Stimulated activated CD8-positive, alpha-beta memory T cell treated with anti-CD3 and anti-CD28 coated beads, Interleukin-15, amount 100 ng/mL, for 1 hour (primary cell): ENCODE measurements at places on chromosomes 1 and 21.

DNA sequence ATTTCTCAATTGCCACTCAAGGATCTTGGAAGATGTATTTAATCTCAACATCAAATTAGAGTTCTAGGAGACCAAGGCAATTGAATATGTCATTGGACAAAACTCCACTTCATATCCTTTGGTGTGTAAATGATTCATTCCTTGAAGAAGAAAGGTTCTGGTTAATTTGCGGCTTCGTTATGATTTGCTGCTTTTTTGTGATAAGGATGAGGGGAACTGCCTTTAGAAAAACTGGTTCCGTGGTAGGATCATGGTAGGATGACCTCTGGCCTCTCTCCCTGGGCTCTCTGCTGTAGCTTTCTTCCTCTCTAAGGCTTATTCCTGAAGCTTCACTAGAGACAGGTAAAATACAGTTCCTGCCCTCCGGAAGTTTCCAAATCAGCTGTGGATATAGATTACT is 51.5 kb upstream of the ERRFI1 start:
- no peak for DNase-seq

DNA sequence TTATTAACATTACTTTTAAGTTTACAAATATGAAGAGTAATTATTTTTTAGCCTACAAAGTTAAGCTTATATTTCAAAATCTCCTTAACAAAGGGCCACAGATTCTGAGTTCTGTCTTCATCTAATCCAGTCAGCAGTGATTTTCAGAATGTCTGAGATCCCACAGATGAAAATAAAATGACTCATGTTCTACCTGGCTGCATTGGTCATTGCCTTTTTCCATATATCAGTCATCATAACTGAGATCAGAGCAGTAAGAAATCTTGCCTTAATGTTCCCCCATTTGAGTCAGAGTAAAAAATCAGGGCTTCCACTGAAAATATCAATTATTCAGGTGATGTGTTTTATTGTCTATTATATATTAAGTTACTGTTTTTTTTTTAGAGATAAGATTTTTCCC is 416.1 kb downstream of the MRPL39 start:
- no peak for DNase-seq

GRCh38 chr1:98103617-98104285 is 182.9 kb upstream of the DPYD start:
- no peak for DNase-seq

- no peak for DNase-seq
Observed at GRCh38 chr1:23403038-23403336, 21.6 kb downstream of the TCEA3 start.

- no peak for DNase-seq
Observed at GRCh38 chr1:150650193-150650592, 20.8 kb upstream of the ENSA start.

DNA sequence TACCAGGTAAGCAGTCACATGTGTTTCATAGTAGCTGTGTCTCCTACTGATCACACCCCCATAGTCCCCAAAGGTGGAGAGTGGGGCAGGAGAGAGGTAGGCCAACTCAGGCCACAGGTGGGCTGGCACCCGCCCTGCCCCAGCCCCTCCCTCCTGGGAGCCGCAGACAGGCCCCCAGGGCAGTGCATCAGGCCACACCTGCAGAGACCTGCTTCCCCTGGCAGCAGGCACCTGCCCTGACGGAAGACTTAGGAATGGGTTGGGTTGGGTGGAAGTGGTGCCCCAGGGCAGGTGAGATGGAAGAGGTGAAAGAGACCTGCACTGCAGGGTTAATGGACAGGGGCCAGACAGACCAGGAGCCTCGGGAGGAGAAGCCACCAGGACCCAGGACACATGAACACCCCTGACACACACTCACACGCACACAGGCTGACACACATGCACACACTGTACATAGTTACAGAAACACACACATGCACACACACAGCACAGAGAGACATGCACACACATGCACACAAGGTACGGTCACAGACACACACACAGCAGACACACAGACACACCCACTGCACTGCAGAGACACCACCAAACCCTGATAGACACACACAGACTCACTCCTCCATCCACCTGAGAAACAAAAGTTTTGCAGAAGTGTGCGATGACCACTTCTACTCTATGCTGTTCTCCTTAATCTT is 1.7 kb upstream of the COL18A1 start:
- no peak for DNase-seq

DNA sequence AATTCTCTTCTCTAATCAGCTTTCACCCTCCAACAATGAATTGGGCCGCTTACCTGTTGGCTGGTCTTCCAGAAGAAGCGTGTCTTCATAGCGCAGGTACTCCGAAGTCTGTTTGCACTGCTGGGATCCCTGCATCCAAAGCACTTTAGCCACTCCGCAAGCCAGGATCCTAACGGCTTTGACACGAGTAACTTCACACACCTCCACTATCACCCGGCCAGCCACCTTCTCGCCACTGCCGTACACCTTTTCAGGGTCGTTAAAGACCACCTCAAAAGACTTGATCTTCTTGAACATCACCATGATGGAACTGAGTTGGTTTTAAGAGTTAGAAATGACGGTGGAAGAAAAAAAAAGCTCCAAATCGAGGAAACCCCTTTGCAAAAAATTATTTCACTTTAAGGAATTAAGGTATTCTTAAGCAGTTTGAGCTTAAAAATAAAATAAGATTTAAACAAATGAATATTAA is 381 bp downstream of the TXNIP start:
- no peak for DNase-seq

- no peak for DNase-seq
Observed at GRCh38 chr1:1677718-1678580, 14.6 kb downstream of the SLC35E2B start.

DNA sequence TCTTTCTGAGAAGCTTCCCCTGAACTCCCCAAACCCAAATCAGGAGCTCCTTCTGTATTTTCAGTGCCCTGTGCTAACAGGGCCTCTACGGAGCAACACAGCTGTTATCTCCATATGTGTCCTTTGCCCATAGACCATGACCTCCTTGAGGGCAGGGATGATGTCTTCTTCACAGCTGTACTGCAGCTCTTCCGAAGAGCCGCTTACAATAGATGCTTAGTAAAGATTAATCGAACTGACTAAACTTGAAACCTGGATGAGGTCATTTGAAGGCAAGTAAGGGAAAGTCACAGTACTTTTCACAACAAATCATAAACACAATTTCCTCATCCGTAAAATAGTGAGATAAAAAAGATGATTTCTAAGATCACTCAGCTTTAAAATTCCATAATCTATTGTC is 4.4 kb upstream of the KCNN3 start:
- DNase-seq: no peak

DNA sequence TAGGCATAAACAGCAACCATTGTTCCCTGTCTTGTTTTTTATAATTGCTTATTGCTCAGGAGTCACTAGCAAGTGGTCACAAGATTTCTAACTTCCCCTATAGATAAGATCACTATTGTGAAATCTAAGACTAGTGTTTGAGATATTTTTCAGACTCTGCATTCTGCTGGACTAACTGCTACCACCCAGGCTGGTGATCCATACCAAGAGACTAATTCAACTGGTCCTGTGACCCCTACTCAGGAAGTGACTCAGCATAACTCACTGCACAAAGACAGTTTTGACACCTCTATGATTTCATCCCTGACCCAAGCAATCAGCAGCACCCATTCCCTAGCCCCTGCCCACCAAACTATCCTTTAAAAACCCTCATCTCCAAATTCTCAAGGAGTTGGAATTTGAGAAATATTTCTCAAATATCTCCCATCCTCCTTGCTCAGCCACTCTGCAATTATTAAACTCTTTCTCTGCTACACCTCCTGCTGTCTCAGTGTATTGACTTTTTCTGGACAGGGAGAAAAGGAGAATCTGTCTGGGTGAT is 52.7 kb downstream of the TRIM33 start:
- no peak for DNase-seq

DNA sequence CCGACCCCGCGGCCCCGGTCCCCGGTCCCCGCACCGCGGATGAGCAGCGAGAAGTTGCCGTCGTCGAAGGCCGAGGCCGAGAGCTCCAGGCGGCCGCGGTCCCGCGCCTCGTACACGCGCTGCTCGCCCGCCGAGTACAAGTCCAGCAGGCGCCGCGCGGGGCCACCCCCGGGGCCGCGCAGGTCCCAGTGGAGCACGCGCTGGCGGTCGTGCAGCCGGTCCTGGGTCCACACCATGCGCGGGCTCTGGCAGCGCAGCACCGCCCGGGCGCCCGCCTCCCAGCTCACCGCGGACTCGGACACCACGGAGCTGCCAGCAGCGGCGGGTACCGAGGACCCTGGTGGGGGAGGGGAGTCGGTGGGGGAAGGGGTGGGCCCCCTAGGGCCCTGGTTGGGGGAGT is 2.9 kb downstream of the MXRA8 start:
- no peak for DNase-seq

GRCh38 chr1:223156343-223156742 is 13.3 kb upstream of the TLR5 start:
- no peak for DNase-seq

DNA sequence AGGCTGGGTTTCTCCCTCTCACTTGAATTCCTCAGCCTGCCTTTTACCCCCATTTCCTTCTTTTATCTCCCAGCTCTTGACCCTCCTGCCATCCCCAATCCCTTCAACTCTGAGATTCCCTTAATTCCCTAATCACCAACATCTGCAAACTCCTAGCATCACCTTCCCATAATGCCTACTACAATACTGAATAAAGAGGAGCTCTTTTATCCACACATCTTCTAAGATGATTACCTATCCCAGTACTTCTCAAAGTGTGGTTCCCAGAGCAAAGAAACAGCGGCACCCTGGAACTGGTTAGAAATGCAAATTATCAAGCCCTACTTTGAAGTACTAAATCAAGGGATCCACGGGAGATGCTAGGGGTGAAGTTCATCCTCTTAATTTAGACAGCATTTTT is 21.2 kb upstream of the UBE2U start:
- no peak for DNase-seq

GRCh38 chr1:240136402-240136801 is 44.7 kb downstream of the FMN2 start:
- DNase-seq: no peak

- no peak for DNase-seq
Observed at GRCh38 chr1:52281518-52281917, 84.5 kb downstream of the CC2D1B start.

DNA sequence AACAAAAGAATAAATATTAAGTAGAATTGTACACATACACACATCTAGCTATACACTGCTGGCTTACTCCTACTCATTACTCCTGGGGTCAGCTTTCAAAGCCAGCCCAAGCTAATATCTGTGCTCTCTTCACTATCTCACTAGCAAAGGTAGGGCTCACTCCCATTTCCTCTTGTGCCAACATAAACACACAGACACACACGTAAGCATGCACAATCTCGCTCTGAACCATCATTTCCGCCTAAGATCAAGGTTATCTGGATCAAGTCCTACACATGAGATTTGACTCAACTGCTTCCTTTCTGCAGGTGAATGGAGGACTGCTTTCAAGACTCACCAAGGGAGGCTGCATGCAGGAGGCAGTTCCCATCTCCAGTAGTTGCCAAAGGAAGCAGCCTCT is 28.8 kb upstream of the MTMR11 start:
- DNase-seq: no peak

DNA sequence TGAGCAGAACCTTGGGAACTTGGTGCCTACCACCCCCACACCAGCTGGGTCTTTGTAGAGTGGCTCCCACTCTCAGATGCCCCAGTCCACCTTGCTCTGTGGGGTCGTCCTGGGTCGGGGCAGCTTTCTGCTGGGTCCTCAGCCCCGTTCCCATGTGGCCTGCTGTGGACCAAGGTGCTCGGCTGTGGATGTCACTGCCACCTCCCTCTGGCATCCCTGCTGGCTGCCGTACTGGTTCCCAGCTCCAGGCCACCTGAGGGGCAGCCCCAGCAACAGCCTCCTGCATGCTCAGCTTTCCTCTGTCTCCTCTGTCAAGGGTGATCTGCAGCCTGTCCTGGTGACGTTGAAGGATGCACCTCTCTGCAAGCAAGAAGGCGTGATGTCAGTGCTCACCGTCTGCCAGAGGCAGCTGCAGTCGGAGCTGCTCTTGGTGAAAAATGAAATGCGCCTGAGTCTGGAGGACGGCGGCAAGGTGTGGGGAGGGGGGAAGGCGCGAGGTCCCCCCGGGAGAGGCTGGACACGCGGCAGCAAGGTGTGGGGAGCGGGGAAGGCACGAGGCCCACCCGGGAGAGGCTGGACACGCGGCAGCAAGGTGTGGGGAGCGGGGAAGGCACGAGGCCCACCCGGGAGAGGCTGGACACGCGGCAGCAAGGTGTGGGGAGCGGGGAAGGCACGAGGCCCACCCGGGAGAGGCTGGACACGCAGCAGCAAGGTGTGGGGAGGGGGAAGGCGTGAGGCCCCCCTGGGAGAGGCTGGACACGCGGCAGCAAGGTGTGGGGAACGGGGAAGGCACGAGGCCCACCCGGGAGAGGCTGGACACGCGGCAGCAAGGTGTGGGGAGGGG is 45.9 kb upstream of the DIP2A start:
- no peak for DNase-seq

GRCh38 chr1:219138747-219139146 is 34.9 kb upstream of the LYPLAL1 start:
- DNase-seq: no peak

DNA sequence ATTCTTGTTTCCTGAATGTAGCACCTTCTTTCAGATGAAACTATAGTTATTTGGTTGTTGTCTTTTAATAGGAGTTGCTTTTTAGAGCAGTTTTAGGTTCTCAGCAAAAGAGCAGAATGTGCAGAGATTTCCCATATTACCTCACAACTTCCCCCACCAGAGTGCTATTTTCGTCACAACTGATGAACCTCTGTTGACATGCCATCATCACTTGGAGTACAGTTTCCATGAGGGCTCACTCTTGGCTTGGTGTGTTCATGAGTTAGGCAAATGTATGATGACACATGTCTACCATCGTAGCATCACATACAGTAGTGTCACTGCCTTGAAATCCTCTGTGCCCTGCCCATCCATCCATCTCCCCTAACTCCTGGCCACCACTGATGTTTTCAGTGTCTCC is 3.7 kb downstream of the IBA57 start:
- DNase-seq: no peak

DNA sequence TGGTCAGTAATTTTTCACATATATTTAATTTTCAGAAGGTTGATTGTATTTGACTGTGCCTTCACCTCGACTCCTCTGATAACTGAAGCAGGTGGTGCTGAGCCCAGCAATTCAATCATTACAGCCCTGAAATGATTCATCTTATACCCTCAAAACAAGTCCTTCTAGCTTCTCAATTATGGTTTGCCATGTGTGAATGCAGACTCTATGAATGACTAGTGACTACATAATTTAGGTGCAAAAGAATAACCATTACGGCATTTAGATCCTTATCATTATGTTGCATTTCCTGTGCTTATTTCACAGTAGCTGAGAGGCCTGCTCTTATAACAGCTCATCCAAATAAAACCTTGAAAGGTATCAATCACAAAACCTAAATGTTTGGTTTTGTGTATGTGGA is 54.0 kb upstream of the COL11A1 start:
- DNase-seq: no peak

DNA sequence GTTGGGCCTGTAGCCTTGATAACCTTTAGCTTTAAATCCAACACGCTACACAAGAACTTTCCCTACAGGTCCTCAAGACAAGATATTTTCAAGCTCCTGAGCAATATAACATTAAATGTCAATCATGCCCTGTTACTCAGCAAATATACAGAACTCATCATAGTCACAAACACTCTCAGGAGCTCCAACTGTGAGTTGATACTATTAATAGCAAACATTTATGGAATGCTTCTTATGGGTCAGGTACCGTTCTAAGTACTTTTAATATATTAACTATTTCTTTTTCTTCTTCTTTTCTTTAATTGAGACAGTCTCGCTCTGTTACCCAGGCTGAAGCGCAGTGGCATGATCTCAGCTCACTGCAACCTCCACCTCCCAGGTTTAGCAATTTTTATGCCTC is 10.1 kb downstream of the EYA3 start:
- DNase-seq: no peak

GRCh38 chr1:20538227-20538626 is 14.1 kb upstream of the FAM43B start:
- no peak for DNase-seq
